ENCODE measurements at places on chromosomes 7 and 10. TPM values are rescaled to one million over a fixed set of nuclear protein-coding genes. Genes with fewer than 3 reads are reported as not detected.

DNA sequence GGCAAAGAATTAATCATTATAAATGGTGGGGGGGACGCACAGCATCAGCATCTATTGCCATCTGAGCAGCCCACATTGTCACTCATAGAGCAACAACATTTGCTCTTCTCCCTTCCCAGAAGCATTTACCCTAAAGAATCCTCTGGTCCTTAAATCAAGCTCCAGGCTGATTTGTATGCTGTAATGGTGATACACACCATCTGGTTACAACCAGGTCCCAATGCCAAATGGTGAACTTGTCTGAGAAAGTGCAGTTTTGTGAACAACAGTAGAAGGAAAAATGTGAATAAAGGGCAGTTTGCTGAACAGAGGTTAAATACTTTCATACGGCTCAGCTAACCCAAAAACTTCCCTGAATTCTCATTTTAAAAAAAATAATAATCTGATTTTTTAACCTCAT is 38.8 kb upstream of the TCF7L2 start:
- DNase-seq, result no peak

DNA sequence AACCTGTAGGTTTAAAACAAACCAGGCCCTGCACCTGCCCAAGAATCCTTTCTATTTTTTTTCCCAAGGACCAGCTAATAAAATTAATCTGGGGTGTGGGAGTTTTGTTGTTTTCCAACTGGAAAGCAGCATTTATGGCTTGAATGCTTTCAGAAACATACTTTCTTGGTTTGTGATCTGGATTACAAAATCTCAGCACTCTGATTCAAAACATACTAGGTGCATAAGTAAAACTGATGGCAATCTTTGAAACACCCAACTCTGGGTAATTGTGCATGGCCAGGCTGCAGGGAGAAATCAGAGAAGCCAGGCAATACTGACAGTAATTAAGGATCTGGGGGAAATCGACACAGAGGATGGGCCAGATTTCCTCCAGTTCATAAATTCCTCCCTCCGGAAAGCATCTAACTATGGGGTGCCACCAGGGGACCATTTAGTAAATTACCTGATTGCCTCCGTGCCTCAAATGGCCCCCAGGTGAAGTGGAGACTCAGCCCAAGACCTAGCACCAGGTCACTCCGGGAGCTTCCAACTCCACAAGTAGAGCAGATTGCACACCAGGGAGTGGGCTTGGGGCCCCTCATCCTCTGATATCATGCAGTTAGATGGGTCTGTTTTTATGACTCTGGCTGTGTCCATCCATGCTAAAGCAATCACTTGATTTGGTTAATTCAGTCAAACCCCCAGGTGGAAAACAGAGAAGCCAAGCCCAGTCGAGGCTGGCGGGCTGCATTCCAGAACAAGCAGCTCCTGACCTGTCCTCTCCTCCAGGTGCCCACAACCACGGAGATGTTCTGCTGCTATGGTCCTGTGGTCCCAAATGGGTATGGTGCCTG is 15.2 kb upstream of the C10orf53 start:
- DNase-seq, result no peak

- no peak for DNase-seq
Measured at GRCh38 chr10:24333736-24334135, 124.8 kb downstream of the KIAA1217 start.

DNA sequence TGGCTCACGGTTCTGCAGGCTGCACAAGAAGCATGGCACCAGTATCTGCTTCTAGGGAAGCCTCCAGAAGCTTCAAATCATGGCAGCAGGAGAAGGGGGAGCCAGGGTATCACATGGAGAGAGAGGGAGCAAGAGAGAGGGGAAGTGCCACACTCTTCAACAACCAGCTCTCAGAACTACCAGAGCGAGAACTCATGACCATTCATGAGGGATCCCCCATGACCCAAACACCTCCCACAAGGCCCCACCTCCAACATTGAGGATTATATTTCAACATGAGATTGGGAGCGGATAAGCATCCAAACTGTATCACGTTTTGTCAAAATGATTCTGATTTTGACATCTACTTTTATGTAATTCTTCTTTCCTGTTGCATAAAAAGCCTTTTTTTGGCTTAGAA is 38.5 kb downstream of the CREM start:
- DNase-seq, result no peak

DNA sequence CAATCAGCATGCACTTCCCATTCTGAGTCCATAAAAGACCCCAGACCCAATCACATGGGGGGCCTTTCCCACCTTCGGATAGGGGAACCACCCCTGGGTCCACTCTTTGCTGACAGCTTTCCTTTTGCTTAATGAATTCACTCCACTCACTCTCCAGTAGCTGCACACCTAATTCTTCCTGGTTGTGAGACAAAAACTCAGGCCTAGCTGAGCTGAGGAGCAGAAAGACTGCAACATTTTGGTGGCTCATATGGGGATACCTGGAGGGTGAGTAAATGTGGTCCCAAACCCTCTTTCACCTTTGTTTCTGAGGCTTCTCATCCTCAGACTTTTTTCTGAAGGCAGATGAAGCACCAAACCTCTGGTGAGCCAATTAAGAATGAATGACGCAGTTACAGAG is 138.1 kb downstream of the WDR11 start:
- DNase-seq, result no peak

DNA sequence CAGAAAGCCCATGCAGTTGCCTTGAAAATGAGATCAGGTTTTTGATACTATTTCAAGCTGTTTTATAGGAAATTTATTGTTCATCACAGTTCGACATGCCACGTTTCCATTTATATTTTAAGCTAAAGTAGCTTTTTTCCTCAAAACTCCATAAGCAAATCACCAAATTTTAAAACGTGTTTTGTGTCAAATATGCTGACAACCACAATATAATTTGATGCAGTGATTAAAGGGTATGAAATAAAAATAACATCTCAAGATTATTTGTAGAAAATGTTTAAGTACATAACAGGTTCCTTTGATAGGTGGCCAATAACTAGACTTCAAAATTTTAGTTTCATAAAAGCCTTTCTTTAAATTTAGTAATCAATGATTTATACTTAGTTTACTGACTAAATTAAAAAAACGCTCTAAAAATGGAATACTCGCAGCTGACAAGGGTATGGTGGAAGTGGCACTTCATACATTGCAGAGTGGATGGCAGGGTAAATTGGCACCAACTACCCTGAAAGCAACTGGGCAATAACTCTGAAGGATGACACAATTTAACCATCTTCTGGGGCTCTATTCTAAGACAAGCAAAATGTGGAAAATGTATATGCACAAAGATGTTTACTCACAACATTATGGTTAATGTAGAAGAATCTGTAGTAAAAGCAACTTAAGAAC is 481.6 kb downstream of the TNS3 start:
- no peak for DNase-seq

DNA sequence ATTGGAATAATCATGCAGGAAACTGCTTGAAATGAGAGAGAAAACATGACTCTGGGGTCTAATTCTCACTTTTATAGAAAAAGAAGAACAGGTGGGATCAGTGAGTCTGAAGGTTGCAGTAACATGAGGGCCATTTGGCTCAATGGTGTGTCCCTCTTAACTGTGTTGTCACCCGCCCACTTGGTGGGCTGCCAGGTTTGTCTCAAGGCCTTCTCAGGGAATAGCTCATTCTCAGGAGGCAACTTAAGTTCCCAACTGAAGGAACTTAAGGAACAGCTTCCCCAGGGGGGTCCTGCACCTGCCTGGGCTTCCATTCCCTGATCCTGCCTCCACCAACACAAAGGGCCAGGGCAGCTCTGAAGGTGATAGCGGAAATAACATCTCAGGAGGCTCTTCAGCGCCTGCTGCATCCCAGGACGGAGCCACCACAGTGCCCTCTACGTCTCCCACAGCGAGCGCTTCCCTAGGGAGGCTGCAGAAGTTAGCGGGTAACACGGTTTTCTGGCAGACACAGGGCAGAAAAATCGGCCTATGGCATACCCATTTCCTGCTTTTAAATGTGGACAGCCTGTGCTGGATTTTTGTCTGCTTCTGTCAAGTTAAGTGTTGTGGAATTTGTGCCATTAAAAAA is 88.8 kb downstream of the ZRANB1 start:
- DNase-seq, result peak; percentile 21

- DNase-seq, result no peak
Measured at GRCh38 chr7:120794106-120794729, 63.7 kb downstream of the TSPAN12 start.

DNA sequence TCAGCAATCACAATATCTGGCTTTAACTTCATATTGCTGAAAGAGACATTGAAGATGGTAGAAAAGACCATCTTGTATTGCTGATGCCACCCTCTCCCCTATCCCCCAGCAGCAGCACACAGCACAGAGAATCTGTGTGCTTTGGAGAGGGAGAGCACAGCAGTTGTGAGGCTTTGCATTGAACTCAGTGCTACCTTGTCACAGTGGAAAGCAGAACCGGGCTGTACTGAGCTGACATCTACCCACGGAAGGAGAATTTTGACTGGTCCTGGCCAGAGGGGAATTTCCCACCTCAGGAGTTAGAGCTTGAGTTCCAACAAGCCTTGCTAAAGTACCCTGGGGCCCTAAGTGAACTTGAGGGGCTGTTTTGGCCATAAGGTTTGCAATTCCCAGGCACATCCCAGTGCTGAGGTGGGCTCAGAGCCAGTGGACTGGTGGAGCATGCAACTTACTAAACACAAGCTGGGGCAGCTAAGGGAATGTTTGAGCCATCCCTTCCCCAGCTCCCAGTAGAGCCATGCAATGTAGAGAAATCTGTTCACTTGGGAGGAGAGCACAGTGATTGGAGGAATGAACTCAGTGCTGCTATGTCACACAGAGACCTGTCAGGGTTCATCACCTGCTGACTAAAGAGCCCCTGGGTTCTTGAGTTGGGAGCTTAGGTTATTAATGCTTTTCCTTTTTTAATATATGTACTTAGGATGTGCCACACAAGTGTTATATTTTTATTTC is 62.1 kb downstream of the OR13A1 start:
- no peak for DNase-seq

DNA sequence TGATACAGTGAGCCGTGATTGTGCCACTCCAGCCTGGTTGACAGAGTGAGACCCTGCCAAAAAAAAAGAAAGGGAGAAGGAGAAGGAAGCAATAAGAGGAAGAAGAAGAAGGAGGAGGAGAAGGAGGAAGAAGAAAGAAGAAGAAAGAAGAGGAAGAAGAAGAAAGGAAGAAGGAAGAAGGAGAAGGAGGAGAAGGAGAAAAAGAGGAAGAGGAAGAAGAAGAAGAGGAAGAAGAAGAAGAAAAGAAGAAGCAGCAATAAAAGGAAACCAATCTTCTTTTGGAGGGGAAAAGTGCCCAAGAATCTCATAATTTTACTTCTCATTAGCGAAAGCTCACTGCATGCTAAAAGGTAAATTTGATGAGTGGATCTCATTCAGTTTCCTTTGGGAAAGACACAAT is 85.7 kb upstream of the GLCCI1 start:
- DNase-seq, result no peak

DNA sequence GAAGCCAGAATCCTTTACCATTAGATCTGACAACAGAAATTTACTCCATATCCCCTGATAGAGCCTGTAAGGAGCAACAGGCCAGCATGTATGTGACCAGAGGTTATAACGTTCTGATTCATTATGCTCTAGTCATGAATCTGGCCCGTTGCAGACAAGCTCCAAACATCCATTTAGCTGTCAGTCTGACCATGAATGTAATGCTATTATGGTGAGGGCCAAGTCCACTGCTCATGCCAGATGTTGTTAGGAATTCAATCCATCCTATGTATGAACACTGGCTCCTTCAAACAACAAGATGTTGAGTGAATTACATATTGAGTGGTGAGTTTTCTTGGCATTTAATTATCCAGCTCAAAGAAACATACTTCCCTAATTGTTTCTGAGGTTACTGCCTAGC is 610.1 kb upstream of the ANKRD30A start:
- no peak for DNase-seq

- no peak for DNase-seq
Measured at GRCh38 chr7:102376964-102377466, 19.1 kb upstream of the PRKRIP1 start.

DNA sequence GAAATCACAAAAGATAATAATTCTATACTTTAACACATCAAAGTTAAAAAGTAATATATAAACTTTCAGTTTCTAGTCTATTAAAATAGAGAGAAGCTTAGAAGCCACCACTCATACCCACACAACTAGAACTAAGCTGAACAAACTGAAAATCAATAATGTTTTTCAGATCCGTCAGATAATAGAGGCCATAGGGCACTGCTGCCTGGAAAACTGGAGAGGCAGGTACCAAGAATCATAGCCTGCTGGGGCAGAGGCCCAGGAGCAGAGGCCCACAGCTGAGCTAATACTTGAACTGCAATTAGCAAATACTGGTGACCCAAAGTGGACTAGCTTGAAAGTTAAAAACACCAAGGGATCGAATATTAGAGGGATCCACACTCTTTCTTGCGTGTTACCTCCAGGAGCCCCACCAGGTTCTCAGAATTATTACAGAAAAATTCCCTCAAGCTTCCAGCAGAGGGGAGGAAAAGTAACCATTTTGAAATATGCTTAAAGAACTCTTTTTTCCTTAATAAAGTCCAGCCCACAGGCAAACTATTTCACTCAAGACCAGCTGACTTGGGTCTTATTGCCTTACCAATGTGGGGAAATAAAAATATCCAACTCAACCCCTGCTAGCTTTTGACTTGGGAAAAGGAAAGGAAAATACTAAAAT is 774.1 kb upstream of the IGFBP3 start:
- no peak for DNase-seq

- no peak for DNase-seq
Measured at GRCh38 chr7:1114088-1114487, 26.2 kb downstream of the GPER1 start.

DNA sequence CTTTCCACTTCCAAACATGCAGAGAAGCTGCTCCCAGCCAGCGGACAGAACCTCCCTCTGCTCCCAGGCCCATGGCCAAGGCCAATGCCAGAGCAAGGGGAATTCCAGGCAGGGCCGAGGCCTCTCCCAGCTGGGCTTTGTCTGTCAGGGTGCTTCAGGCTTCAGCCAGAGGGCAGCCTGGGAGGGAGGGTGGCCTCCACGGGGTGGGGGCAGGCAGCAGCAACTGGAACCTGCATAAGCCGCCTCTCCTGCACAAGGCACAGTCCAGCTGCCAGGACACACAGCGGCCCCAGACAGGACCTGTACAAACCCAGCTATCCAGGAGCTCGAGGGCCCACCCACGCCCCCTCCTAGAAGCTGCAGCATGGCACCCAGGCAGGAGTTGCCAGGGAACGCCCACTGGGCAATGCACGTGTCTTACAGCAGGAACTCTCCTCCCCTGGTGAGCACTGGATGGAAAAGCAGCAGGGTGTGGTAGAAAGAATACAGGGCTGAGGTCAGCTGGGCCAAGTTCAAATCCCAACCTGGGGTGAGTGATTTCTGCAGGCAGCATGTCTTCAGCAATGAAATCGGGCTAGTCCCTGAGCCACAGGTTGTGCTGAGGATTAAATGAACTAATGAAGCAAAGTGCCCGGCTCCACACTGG is 7.6 kb downstream of the FAM53B start:
- DNase-seq, result peak; percentile 89

- DNase-seq, result no peak
Measured at GRCh38 chr7:121561717-121562116, 165.6 kb upstream of the FAM3C start.

GRCh38 chr7:117949232-117949631 is 76.0 kb upstream of the CTTNBP2 start:
- DNase-seq, result no peak

- DNase-seq, result no peak
Measured at GRCh38 chr7:15755061-15755460, 68.6 kb upstream of the MEOX2 start.

The ELN gene
- 20.5 TPM for total RNA-seq

The NUTM2B gene
- 2.8 TPM for total RNA-seq

The DYDC2 gene
- not detected for total RNA-seq

The TRIM56 gene
- 53.9 TPM for total RNA-seq

The HMX3 gene
- total RNA-seq, result not detected

The NPY gene
- total RNA-seq, result 0.75 TPM

The SPDYE3 gene
- not detected for total RNA-seq
